Left lung (tissue), 14 donors: ENCODE measurements at places on chromosomes 2 and 18. TPM values are rescaled to one million over a fixed set of nuclear protein-coding genes. Genes with fewer than 3 reads are reported as not detected.

DNA sequence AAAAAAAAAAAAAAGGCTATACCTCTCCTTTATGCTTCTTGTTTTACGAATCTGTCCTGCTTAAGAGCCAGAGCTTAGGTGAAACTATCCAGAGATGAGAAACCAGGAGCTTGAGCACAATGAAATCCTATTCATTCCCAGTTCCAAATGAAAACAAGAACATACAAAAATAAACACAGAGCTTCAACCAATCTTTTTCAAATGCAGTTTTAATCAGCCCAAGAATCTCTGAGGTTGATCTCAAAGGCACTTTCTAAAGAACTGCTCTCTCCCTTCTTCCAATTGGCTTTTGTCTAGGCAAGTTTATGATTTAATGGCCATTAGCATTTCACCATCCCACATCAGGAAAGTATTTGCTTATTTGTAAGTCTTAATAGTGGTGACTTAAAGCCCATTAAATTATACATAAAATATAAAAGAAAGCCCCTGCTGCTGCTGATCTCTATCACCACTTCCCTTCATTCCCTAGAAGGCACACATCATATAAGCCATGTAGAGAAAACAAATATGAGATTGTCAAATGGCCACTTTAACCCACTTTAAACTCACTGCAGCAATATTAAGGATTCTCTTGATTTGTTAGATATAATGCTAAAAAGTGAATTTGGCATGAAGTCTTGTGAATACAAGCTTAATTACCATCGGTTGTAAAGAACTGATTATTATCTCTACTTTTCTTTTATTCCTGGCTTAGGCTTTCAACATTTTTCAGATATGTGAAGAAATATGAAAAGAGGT lies 29.3 kb upstream of the SCN9A start:
- H3K36me3 ChIP-seq, result no peaks in the 10 kb centered on the region
- DNase-seq, result no peak
- H3K4me3 ChIP-seq, result no peak overlapping the region
- H3K27ac ChIP-seq, result no peak overlapping the region
- no peaks in the 10 kb centered on the region for H3K4me1 ChIP-seq
- H3K27me3 ChIP-seq, result no peaks in the 10 kb centered on the region

DNA sequence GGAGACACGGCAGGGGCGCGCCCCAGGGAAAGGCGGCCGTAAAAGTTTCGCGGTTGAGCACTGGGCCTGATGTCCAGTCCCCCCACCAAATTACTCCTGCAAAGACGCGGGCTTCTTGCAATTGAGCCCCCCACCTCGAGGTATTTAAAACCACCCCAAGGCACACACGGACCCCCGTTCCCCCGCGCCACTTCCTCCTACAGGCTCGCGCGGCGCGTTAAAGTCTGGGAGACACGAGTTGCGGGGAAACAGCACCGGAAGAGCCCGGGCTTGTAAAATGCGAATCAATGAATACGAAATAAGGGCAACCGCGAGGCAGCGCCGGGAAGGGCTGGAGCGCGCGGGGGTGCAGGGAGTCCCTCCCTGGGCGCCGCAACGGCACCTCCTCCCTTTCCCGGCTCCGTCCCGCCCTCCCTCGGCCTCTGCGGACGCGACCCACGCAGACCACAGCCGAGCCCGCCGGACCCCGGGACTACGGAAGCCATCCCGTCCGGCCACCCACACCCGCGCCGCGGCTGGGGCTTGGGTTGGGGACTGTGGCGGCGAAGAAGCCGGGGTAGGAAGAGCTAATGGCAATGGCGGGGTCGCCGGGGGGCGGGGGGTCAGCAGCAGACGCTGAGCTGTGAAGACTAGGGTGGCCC lies 918 bp upstream of the NETO1 start:
- peak; percentile 79 for DNase-seq
- H3K27ac ChIP-seq, result no peak overlapping the region
- H3K36me3 ChIP-seq, result no peaks in the 10 kb centered on the region
- peaks cover 12% of the 10 kb centered on the region for H3K4me1 ChIP-seq

The CRYBA2 gene
- total RNA-seq, result not detected

The CTLA4 gene
- 1.4 TPM for total RNA-seq
